Stomach (tissue), 19 donors: ENCODE measurements at places on chromosomes 11 and 22. TPM values are rescaled to one million over a fixed set of nuclear protein-coding genes. Genes with fewer than 3 reads are reported as not detected.

The RAB39A gene
- not detected for total RNA-seq

The MYO18B gene
- total RNA-seq = 0.58 TPM

GRCh38 chr22:26822313-26822712 lies 164.9 kb downstream of the MIAT start:
- H3K36me3 ChIP-seq = no peaks in the 10 kb centered on the region
- no peak overlapping the region for H3K4me3 ChIP-seq
- H3K4me1 ChIP-seq = no peaks in the 10 kb centered on the region
- DNase-seq = no peak
- H3K27ac ChIP-seq = no peak overlapping the region

The ZP1 gene
- total RNA-seq = 0.72 TPM

The SLC22A12 gene
- total RNA-seq = not detected

DNA sequence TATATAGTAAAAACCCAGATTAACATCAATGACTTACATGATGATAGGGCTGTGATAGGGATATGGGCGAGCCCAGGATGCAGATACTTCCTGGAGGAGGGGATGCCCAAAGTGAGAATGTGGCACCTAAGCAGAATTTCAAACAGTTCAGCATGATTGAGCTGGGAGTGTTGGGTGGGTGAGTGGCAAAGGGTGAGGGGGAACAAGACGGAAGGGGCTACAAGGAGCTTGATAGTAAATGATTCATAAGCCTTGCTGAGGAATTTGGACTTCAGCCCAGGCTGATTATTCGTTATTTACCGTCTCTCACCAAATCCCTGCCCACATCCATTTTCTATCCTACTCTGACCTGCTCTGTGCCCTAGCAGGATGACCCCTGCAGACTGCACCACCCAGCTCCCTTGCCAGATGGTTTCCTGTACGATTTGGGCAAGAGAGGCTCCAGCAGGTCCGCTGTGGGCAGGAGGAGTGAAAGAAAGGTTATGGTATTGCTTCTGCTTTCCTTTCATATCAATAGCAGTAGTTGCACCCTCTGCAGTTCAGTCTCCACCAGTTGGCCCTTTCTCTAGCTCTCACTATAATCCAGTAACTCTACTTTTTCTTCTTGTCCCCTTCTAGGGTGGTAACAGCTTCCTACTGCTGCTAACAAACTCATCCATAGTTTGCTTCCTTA lies 30.3 kb upstream of the SIK2 start:
- H3K27me3 ChIP-seq = no peaks in the 10 kb centered on the region
- H3K4me1 ChIP-seq = peaks cover 31% of the 10 kb centered on the region
- no peak overlapping the region for H3K27ac ChIP-seq
- no peak overlapping the region for H3K4me3 ChIP-seq
- no peaks in the 10 kb centered on the region for H3K36me3 ChIP-seq
- no peak for DNase-seq

- no peaks in the 10 kb centered on the region for H3K36me3 ChIP-seq
- DNase-seq = no peak
- no peak overlapping the region for H3K4me3 ChIP-seq
- H3K27me3 ChIP-seq = no peaks in the 10 kb centered on the region
- H3K4me1 ChIP-seq = no peaks in the 10 kb centered on the region
Observed at GRCh38 chr22:30452861-30453260, 19.0 kb downstream of the SEC14L3 start.

The PLXNB2 gene
- 400 TPM for total RNA-seq

The CASP1 gene
- total RNA-seq = 7.1 TPM
